ENCODE measurements at places on chromosomes 5 and 9.
A peak's percentile ranks its signal among the peaks of the same experiment; 100 is the strongest.

GRCh38 chr9:135971892-135972291, 10.7 kb upstream of the UBAC1 start:
- DNase-seq = peak; percentile 52

- DNase-seq = peak; percentile 37
Measured at GRCh38 chr5:6202968-6203365, 175.4 kb downstream of the MED10 start.

- DNase-seq = peak; percentile 77
Measured at GRCh38 chr5:135476615-135477581, 24.7 kb upstream of the TIFAB start.

- DNase-seq = no peak
Measured at GRCh38 chr5:16260000-16260399, 80.4 kb upstream of the MARCHF11 start.

GRCh38 chr9:7174884-7175283, 417.1 kb downstream of the KDM4C start:
- peak; percentile 35 for DNase-seq

DNA sequence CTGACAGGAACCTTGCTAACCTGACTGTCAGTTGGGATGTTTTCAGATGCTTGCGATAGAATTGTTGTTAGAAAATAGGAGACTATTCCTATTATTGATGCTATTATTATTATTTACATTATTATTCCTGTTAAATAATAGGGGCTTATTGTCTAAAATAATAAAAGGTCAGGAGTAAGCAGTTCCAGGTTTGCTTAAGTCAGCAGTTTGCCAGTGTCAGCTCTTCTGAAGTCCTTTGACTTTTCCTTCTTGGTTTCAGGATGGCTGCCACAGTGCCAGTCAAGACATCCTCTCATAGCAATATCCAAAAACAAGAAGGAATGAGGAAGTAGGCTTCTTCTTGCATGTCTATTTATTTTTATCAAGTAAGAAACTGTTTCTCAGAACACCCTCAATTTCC, 141.7 kb upstream of the MARCHF11 start:
- no peak for DNase-seq

GRCh38 chr5:76492819-76493189, 89.7 kb downstream of the IQGAP2 start:
- no peak for DNase-seq

DNA sequence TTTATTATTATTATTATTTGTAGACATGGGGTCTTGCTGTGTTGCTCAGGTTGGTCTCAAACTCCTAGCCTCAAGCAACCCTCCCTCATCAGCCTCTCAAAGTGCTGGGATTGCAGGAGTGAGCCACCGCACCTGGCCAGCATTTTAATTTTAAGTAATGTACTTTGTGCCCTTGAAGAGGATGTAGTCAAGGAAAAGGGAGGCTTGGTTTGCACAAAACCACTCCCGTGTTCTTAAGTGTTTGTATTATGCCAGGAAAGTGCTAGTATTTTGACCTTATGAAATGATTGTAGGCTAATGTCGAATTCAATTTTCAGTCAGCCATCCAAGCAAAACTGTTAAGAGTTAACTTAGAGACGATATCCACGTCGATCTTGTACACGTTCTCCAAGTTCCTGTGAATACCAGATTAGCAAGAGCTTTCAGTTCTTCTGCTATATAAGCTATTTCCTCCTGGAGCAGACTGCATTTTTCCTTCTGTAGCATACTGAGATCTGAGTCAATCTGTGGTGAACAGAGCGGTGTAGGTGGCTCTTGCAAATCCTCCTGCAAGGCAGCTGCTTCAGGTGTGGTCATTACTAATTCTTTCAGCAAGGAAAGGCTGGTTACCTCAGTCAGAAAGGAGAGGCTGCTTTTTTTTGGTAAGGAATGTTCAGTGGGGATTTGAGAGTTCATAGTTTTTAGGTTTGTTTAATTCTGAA, 23.7 kb downstream of the CCDC171 start:
- DNase-seq = no peak

GRCh38 chr5:134526483-134527155, 1.1 kb downstream of the JADE2 start:
- peak; percentile 95 for DNase-seq

GRCh38 chr5:158174918-158175851, 316.2 kb upstream of the CLINT1 start:
- DNase-seq = peak; percentile 87

Measured in NCI-H69 (cell line).